Suppressor macrophage treated with lipopolysaccharide for 1 hour (primary cell): ENCODE measurements at places on chromosomes 6 and 20.

GRCh38 chr6:130134582-130134981 is 88.2 kb downstream of the SAMD3 start:
- no peak for DNase-seq

- DNase-seq = no peak
Measured at GRCh38 chr6:150978624-150979023, 113.1 kb downstream of the MTHFD1L start.

DNA sequence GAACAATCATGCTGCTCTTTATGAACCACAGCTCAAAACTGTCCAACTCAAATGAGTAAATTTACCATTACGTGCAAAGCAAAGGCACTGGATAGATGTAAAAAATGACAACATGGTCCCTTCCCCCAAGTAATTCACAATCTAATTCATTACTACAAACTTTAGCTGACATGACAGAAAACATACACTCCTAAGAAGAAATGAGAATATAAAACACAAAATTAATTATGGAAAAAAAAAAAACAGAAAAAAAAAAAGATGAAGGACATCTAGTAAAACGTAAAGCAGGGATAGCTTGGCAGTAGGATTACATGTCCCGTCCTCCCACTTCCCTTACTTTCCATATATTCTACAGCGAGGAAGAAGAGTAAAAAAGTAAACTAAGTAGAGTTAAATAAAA is 5.7 kb downstream of the TUBE1 start:
- no peak for DNase-seq

DNA sequence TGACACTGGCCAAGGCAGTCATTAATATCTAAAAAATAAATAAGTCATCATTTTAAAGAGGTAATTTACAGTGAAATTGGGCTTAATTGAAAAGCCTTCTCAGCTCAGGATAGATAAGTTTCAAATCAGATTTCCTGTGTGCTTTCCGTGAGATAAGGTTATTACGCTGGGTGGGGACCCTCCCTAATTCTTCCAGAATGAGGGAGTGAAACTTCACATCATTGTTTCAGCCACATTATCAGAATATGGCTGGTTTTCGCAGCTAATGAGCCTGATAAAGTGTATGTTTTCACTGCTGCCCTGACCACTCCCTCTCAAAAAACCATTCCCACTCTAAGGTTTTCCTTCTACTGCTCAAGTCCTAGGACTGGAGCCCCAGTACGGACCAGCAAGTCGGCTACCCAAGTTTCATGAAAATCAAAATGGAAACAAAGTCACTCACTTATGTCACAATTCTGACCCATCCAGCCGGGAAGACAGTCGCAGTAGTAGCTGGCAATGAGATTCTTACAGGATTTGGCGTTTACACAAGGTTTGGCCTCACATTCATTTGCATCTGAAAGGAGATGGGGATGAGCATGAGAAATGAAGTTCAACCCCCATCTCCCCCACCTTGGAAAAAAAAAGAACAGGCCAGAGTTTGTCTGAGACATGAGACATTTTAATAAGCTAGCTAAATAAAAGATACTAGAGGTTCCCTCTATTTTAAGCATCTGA is 24.6 kb downstream of the JAG1 start:
- DNase-seq = no peak

DNA sequence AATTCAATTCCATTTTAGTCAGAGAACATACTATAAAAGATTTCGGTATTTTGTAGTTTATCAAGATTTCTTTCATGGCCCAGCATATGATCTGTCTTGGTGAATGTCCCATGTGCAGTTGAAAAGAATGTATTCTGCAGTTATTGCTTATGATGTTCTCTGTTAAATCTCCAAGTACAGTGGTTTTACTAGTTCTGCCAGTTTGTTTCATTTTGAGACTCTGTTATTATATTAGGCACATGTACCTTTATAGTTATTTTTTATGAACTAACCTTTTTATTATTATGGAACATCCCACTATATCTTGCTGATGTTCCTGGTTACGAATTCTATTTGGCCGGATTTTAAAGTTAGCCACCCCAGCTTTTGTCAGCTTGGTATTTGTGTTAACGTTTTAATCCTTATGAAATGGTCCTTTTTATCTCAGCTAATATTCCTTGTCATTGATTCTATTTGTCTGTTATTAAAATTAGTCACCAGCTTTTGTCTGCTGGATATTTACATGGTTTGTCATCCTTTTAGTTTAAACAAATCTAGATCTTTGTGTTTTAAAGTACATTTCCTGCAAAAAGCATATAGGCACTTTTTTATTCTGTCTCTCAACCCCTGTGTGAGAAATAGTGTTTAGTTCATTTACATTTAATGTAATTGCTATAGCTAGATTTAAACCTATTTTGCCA is 48.9 kb downstream of the VTA1 start:
- no peak for DNase-seq

DNA sequence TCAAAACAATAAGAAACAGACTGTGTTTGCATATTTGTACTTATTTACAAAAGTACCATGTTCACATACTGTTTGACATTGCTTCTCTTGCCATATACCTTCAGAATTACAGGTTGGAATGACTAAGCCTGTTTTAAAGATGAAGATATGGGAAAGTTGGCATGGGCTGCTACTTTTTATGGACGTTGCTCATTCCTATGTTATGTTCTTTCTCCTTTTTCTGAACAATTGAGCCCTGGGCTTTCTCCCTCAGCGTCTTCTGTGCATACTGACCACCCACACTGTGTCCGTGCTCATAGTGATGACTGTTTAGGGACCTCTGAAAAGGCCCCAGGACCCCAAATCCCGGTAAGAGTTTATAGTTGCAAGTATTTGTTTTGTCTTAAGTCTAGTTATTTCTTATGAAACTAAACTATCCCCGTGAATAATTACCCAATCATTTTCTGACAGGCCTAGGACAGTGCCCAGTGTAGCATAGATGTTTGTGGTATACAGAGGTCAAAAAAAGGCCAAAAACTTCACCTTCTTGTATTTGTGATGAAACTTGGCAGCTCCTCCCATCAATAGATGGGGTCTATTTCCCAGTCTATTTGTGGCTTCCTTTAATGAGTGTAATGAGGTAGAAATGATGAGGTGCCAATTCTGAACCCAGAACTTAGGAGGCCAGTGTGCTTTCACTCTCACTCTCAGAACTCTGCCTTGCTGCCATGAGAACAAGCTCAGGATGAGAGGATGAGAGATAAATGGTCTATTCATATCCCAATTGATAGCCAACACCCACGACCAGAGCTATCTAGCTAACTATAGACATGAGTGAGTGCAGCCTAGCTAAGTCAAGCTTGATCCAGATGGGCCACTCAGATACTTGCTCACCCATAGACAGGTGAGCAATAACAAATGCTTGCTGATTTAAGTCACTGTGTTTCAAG is 40.9 kb downstream of the GSTA4 start:
- DNase-seq = no peak

DNA sequence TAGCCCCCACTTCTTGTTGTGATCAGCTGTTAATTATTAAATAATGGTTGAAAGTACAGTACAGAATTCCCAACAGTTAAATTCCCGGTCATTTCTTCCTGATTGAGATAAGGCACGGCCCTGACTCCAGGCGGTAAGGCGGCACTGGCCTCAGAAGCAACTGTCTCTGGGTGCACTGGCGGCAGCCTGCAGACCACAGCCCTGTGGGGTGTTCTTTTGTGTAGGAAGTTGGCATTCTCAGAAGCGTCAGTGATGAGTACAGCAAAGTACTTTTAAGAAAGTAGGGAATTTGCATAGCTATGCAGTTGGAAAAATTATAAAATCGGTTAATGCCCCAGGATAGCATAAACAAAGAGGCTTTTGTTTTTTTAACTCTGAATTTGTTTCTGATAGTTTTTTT is 50.5 kb downstream of the SAMD5 start:
- no peak for DNase-seq

DNA sequence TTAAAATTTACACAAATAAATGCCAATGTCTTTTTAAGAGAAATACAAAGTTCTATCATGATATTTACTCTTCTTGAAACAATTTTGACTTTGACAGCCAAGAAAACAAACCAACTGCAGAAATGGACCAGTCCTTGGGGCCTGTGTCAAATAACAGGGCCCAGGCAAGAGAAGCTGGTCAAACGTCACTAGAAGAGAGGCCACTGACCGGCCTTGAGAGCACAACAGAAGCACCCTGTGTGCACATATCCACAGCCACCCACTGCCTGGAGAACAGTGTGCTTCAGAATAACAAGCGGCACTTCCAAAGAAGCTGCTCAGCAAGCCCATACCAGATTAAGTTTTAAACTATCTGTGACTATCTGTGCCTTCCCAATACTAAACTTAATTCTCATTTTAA is 14.8 kb downstream of the APMAP start:
- no peak for DNase-seq

DNA sequence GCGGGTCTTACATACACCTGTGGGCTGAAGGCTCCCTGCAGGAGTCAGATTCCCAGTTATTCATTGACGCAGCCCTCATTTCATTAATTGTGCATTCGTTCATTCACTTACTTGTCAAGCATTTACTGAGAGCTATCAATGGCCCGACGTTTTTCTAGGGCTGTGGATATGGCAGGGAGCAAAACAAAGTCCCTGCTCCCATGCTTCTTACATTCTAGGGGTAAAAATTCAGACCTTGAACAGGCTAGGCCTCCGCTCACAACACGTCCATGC is 369 bp upstream of the NSFL1C start:
- DNase-seq = no peak

GRCh38 chr6:134177753-134178160 is 125.3 kb upstream of the SLC2A12 start:
- DNase-seq = peak; percentile 84

DNA sequence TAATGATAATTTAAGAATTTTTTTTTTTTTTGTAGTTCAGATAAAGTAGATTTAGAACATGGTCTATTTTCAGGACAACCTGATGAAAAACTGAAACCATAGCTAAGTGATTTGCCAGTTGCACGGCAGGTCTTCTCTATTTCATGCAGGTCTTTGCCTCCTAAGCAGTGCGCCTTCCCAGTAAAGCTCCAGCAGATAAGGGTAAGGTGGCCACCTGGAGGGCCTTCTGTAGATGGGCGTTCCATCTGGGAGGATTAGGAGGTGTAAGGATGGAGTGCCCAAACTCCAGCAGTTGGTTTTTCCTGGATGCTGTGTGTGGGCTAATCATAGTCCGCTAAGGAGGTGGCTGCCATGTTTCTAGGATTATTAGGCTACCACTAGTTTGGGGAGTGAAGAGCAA is 107.1 kb downstream of the ARID1B start:
- DNase-seq = no peak

GRCh38 chr20:44758247-44759101 is 12.8 kb downstream of the KCNK15 start:
- DNase-seq = no peak

- no peak for DNase-seq
Measured at GRCh38 chr6:36216559-36216958, 20.0 kb downstream of the BRPF3 start.

- DNase-seq = no peak
Measured at GRCh38 chr6:45076217-45076930, 251.8 kb upstream of the RUNX2 start.

DNA sequence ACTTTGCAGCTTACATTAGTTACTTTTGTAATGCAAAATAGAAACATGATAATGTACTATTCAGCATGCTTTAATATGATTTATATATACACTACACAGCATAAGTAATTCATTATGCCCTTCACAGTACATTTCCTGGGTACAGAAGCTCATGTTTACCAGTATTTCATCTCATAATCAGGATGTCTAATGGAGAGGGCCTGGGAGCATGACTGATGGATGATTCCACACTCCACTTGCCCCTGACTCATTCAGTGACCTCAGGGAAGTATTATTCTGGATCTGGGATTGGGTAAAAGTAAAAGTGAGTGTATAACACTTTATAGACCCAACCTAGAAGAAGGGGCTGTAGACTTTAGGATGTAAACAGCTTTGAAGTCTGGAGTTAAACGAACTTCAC is 31.4 kb upstream of the BACH2 start:
- peak; percentile 16 for DNase-seq

- DNase-seq = no peak
Measured at GRCh38 chr20:57361517-57361916, 10.5 kb downstream of the RAE1 start.

GRCh38 chr20:38094373-38094891 is 60.9 kb downstream of the RPRD1B start:
- DNase-seq = peak; percentile 87

GRCh38 chr20:32484958-32485769 is 100.0 kb downstream of the NOL4L start:
- peak; percentile 87 for DNase-seq

DNA sequence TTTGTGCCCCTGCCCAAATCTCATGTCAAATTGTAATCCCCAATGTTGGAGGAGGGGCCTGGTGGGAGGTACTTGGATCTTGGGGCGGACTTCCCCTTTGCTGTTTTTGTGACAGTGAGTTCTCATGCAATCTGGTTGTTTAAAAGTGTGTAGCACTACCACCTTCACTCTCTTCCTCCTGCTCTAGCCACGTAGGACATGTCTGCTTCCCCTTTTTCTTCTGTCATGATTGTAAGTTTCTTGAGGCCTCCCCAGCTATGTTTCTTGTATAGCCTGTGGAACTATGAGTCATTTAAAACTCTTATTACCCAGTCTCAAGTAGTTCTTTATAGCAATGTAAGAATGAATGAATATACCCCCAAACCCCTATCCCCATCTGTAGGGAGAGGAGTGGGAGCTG is 1013.7 kb upstream of the MAP3K7 start:
- DNase-seq = no peak

DNA sequence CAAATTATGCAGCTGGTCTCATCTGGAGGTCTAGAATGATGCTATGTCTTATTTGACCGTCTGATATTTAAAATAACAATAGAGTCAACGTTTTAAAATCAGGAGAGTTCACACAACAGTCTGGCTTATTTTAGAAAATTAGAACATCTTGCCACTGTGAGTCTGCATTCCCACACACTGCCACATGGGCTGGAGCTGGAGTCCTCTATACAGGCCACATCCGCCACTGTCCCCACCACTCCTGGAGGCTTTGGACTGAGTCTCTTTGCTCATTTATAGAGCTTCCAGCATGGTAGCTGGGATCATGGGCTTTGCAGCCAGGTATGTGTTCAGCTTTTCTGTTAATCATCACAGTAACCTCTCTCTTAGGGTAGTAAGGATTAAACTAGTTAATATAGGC is 68.8 kb upstream of the ZNFX1 start:
- DNase-seq = no peak

DNA sequence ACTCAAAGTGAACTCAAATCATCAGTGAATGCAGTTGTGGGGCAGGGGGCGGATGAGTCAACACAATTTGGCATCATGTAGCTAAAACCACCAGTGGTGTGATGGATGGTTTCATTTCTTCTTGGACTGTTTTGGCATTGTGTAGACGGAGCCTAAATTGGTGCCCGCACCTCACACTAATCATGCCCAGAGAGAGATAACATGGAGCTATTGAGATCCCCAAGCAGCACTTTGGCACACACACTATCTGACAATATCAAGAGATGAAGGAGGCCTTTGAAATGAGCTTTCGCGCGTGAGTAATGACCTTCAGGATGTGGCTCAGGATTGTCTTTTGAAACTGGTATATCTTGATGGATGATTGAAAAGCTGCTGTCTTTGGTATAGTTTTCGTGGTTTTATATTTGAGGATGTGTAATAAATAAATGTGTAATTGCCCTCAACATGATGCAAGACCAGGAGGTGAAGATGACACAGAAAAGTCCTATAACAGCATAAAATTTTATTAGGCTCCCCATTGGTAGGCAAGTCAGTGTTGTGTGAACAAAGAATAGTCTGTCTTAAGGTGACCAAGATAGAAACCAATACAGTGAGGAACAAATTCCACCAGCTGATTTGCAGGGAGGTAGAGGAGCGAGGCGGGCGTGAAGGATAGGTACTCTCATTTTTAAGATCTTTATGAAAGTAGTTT is 174.2 kb downstream of the TSHZ2 start:
- no peak for DNase-seq
